Mammary epithelial cell (primary cell): ENCODE measurements at places on chromosomes 3 and 15. TPM values are rescaled to one million over a fixed set of nuclear protein-coding genes. Genes with fewer than 3 reads are reported as not detected.

The IMPG2 gene
- total RNA-seq, result 0.14 and 0.19 TPM in 2 replicates

The SYNPR gene
- not detected in 2 replicates for total RNA-seq

The CLDN11 gene
- total RNA-seq, result 0.21 TPM in 1 of 2 replicates, not detected in the other

The LIPC gene
- total RNA-seq, result not detected in 2 replicates

The NTRK3 gene
- not detected for total RNA-seq

The SEMA3B gene
- 4.3 TPM for total RNA-seq

The TLR9 gene
- not detected for total RNA-seq

The ACAN gene
- total RNA-seq, result under 0.01 TPM

The BNC1 gene
- total RNA-seq, result 85.3 and 108 TPM in 2 replicates

The SUMF1 gene
- 87.7 TPM for total RNA-seq

The GOLGA6D gene
- not detected for total RNA-seq

The IQCF5 gene
- total RNA-seq, result not detected in 2 replicates

The ALS2CL gene
- 144 and 231 TPM in 2 replicates for total RNA-seq

The GLDN gene
- not detected in 2 replicates for total RNA-seq

The GOLGA6A gene
- not detected for total RNA-seq

The GRM7 gene
- total RNA-seq, result not detected in 2 replicates

The NR2F2 gene
- 3.2 TPM for total RNA-seq

The SERPINI2 gene
- not detected in 2 replicates for total RNA-seq

The MINAR1 gene
- total RNA-seq, result 0.50 TPM

The RASGRP1 gene
- not detected in 2 replicates for total RNA-seq

The NMNAT3 gene
- total RNA-seq, result 3.2 TPM

The P2RY1 gene
- under 0.01 TPM for total RNA-seq

The LTK gene
- total RNA-seq, result 0.24 TPM in 1 of 2 replicates, not detected in the other

The FBXO22 gene
- 64.5 TPM for total RNA-seq

The AMIGO3 gene
- total RNA-seq, result 0.50 TPM

The GRIP2 gene
- 0.17 TPM for total RNA-seq

The FNDC3B gene
- total RNA-seq, result 200 TPM

The SLC28A2 gene
- not detected in 2 replicates for total RNA-seq
